ENCODE measurements at places on chromosomes 1 and 21.
A peak's percentile ranks its signal among the peaks of the same experiment; 100 is the strongest.

- DNase-seq = peak; percentile 58
These were observed 534.5 kb downstream of the PTPRC start for GRCh38 chr1:199173356-199173755.

DNA sequence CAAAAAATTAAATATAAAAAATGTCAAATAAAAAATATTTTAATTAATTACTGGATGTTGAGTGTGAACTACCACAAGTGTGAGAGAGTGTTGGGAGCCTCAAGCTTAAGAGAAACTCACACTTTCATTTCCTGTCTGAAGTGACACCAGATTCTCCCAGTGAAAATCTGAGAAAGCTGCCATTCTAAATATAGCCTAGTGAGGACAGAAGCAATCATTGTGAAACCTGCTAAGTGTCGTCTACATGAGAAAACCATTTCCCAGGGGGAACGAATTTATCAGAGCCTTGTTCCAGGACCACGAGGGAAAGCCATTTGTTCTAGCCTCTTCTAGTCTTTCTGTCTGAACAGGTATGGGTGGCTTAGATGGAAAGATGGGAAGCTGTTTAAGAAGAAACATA is 329.3 kb upstream of the PRMT6 start:
- no peak for DNase-seq

GRCh38 chr1:55043011-55043410 is 3.7 kb downstream of the PCSK9 start:
- no peak for DNase-seq

DNA sequence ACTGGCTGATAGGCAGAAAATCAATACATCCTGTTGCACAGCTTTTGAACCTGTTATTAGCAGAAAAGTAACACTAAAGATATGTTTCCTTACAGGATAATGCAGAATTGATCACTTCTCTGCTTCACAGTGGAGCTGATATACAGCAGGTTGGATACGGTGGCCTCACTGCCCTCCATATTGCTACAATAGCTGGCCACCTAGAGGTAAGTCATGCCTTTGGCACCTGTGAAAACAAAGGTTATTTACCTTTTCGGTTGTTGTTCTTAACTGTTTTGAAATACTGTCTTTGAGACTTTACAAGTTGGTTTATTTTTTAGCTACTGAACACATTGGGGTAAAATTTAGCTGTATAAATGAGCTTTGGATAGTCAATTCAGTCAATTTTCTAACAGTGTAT is 36.3 kb downstream of the TNNI3K start:
- DNase-seq = no peak

DNA sequence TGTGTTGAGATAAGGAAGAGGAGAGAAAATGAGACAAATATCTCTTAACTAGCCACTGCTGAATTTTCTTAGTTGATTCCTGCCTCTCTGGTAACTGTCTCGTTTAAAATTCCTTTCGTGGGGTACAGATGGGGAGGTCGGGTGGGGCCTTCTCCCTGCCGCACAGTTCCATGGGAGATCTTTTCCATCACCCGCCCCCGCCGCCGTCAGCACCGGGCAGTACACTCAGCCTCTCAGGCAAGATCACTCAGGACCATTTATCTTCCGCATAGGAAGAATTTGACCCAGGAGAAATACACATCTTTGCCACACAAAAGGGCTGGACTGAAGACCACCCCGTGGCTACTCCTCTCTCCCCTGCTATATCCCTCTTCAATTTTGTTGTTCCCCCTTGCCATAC is 2.3 kb upstream of the VPS26C start:
- no peak for DNase-seq

DNA sequence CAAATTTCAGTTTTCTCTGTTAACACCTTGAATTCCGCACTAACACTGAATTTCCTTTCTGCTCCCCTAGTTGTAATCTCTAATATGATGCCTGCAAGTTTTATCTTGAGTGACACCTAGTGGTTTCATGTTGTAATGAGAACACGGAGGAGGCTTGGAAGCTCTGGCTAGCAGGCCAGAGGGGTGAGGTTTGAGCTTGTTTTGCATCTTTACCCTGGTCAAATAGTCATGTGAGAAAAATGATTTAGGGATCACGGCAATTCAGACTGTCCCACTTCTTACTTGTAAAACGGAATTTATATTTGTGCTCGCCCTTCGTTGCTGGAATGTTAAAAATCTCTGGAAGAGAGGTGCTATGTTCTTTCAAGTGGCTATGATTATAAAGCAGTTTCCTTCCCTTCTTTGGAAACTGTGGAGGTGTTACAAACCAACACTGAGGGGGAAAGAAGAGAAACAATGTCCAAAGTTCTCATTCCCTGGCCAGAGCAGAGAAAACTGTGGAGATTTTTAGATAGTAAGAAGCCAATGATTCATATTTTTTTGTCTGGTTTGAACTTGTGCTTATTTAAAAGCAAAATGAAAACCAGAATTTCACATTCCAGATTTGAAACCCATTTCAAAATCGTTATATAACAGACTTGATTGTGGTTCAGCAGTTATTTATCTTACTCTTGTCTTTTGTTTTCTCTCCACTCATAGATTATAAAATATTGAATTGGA is 5.3 kb upstream of the MROH9 start:
- peak; percentile 87 for DNase-seq

DNA sequence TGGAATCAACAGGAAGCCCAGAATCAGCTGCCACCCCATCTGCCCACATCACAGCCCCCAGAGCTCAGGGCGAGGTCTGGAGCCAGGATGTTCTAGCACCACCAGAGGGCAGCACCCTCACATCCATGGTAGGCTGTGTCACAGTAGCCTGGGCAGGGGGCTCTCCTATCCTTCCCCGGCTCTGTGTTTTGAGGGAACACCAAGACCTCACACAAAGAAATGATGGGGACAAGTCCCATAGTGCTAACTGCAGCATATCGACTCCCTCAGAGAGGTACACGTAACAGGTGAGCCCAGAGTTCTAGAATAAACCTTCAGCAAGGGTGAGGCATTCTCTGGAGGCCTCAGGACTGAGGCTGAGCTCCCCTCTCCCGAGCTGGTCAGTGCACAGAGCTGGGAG is 2.3 kb upstream of the KCNC4 start:
- DNase-seq = peak; percentile 60

GRCh38 chr1:117001254-117001927 is at the start of gene CD101:
Gene CD101, plus strand, starts transcription at chr1:117001760. Its CDS starts 58 bp downstream, at chr1:117001818.
- no peak for DNase-seq

DNA sequence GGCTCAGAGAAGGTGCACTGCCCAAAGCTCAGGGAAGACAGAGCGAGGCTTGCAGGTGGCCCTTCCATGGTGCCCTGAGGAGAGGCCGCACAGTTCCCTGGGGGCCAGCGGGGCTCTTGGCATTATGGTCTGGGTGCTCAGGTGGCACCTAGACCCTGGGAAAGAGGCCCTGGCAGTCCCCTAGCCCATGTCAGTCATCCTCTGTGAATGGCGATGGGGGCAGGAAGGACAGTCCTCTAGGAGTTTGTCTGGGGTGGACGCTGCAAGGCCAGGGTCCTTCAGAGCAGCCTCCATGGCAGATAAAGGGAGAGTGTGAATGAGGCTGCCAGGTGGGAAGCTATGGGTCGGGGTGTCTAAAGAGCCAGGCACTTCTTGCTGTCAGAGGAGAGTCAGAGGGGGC is 345.9 kb upstream of the VAMP3 start:
- DNase-seq = no peak

GRCh38 chr21:34074283-34075090 is 1.1 kb downstream of the MRPS6 start:
- peak; percentile 9 for DNase-seq

GRCh38 chr21:34639882-34640788 is 25.2 kb upstream of the RCAN1 start:
- peak; percentile 16 for DNase-seq

GRCh38 chr1:3956527-3957170 is 56.6 kb upstream of the C1orf174 start:
- DNase-seq = no peak

GRCh38 chr1:14529475-14529874 is 69.0 kb upstream of the KAZN start:
- no peak for DNase-seq

- DNase-seq = no peak
These were observed 148.6 kb upstream of the HMGB4 start for GRCh38 chr1:33715195-33715811.

GRCh38 chr1:47650205-47650604 is 212.4 kb downstream of the FOXD2 start:
- DNase-seq = peak; percentile 47

GRCh38 chr1:74247881-74248528 is 12.8 kb downstream of the TNNI3K start:
- DNase-seq = no peak

DNA sequence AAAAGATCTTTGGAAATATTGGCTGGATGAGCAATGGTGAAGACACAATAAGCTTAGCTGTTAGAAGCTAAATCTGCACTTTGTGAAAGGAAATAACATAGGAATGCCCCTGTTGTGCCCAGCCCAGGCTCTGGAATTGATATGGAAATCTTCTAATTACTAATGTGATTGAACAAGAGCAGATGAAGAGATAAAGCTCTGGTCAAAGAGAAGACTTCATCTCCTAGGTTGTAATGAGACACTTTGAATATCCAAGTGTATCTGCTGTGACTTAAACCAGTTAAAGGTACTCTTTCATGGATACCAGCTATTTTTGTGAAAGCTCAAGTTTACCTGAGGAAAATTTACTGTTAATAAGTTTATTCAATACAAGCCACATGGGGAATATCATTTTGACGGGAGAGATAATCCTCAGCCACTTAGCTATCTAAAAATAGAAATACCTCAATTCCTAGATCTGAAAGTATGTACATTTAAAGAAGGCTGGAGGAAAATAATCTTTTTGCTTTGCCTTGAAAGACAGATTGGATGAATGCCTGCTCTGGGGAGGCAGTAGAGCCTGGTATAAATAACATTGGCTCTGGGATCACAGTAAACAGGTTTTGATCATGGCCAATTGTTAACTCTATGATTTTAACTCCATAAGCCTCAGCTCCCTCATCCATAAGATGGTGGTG is 494.0 kb upstream of the B3GALT2 start:
- no peak for DNase-seq

- DNase-seq = peak; percentile 75
These were observed 9.6 kb downstream of the P3H1 start for GRCh38 chr1:42756956-42757891.

DNA sequence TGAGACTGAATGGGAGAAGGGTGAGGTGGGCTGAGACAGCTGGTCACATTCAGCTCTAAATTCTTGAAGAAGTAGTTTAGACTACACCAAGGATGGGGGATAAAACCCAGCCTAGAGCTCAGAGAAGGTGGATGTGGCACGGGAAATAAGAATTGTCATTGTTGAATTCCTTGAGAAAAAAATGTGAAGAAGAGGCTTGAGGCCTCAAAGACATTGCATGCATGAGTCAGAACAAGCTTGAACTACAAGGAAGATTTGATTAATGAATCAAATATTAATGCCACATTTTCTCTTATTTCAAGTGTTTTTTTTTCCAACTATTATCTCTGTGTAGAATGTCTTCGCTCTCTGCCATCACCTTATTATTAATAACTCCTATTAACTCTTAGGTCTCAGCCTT is 58.9 kb downstream of the MAP3K7CL start:
- peak; percentile 74 for DNase-seq

DNA sequence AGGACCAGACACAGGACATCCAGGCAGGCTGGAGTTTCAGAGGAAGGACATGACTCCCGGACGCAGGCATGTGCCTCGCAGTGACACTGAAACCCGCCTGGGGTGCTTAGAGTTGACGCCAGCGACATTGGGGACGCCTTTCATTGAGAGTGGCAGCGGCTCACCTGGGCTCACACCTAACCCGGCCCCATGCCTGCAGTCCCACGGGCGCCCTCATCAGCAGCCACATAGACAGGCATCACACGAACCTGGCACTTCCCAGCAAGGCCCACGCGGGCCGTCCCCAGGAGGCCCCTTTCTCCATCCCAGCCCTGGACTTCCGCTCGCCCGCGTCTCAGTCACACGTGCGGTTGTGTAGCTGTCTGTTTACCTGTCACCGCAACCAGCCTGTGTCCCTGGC is 17.0 kb downstream of the ITGB2 start:
- DNase-seq = no peak

- no peak for DNase-seq
These were observed 1.2 kb downstream of the BMP8B start for GRCh38 chr1:39787468-39787867.

DNA sequence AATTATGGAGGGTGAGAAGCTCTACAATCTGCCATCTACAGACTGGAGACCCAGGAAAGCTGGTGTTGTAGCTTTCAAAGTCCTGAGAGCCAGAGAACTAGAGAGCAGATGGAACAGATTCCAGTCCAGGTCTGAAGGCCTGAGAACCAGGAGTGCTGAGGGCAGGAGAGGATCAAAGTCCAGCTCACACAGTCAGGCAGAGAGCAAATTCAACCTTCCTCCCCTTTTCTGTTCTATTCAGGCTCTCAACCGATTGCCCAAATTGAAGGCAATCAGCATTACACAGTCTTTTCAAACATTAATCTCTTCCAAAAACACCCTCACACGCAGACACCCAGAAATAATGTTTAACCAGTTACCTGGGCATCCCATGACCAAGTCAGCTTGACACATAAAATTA is 2.5 kb upstream of the TMPRSS2 start:
- no peak for DNase-seq

GRCh38 chr1:213066363-213066762 is 15.3 kb downstream of the RPS6KC1 start:
- DNase-seq = no peak

- DNase-seq = no peak
These were observed 177.0 kb downstream of the SIPA1L2 start for GRCh38 chr1:232452736-232453440.

DNA sequence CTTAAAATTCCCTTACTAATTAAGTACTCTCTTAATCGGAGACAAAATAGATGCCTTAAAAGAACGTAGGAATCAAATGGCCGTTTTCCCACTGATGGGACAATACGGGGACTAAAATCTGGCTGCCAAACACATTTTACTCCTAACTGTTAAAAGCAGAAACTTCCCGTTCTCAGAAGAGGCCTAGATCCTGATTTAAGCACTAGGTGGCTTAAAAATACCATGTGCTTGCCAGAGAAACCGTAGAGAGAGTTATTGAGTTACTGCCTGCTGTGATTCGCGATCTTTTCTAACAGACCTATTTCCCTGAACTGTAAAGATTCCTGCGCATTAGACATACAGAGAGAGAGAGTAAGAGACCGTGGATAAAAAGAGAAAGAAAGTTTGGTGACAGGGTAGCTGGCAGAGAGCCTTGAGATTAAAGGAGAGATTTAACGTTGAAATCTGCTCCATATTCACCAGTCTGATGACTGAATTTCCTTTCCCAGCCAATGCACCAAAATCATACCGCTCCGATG is 54.4 kb upstream of the STUM start:
- DNase-seq = peak; percentile 3

GRCh38 chr1:105359457-105359856 is 1609.8 kb downstream of the AMY1C start:
- DNase-seq = no peak

- DNase-seq = peak; percentile 75
These were observed 2.8 kb downstream of the HES3 start for GRCh38 chr1:6246497-6247467.

Data from EH (cell line).